ENCODE measurements at places on chromosomes 2 and 18.

DNA sequence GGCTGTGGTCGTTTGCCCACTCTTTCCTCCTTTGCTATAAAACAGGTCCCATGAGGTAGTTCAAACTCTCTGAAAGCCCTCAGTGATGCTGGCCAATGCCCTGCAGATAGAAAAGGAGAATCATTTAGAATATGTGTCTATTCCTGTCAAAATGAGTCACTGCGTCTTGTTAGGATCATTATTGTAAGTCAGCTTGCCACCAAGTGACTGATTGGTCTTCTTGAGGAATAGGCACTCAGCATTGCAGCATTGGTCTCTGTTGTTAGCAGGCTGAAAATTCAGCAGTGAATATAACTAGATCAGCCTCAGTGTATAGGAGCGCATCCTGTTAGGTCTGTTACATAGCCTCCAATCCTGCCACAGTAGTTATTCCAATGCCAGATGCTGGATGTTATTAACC is 28.9 kb downstream of the PRKRA start:
- DNase-seq, result no peak

DNA sequence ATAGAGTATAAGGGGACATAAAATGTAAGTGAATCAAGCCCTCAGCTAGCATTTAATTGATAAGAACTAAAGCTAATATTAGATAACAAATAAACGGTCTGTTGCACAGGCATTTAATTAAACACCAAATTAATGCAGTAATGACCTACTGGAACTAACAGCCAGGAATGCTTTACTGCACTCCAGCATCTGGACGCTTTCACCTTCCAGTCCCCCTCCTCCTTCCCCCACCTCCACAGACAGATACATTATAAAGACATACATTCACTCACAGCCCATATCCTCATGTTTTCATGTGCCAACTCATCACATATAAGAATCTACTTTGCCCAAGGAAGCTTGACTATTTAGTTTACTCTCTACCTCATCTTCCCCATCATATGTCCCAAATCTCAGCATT is 337.4 kb upstream of the PIK3C3 start:
- DNase-seq, result no peak

GRCh38 chr2:11703700-11704099 is 33.7 kb upstream of the NTSR2 start:
- DNase-seq, result peak; percentile 42

DNA sequence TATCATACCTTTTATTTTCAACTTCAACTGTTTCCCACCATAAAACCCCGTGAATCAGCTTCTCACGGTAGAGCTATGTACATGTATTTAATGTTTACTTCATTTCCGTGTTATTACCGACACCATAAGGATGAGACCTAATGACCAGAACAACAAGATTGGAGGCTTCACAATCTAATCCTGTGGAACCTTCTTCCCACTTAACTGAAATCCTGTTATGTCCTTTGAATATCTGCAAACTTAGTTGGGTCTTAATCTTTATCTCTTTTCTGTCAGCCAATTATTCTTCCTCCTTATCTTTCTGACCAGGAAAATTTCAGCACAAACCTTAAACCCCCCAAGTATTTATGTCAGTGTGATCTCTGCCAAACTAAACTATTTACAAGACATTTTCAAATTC is 214.4 kb downstream of the TMX3 start:
- no peak for DNase-seq

DNA sequence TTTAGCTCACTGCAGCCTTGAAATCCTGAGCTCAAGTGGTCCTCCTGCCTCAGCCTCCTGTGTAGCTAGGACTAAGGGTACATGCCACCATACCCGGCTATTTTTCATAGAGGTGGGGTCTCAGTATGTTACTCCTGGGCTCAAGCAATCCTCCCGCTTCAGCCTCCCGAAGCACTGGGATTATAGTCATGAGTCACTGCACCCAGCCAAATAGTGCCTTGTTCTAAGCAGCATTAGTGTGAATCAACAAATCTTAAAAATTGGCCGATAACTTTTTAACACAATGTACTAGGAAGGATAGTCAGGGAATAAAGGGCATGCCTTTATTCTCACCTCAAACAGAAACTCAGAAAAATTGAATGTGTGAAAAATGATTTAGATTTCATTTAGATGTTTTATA is 51.6 kb downstream of the XRCC5 start:
- no peak for DNase-seq

- DNase-seq, result peak; percentile 42
These were observed 8.4 kb downstream of the NCAPH start for GRCh38 chr2:96344011-96344410.
